ENCODE measurements at places on chromosomes 5 and 9.

- no peak for DNase-seq
Observed at GRCh38 chr5:112200131-112200530, 218.9 kb downstream of the EPB41L4A start.

- DNase-seq, result no peak
Observed at GRCh38 chr9:83081846-83082245, 18.9 kb upstream of the RASEF start.

GRCh38 chr5:154058055-154059038 is 19.6 kb downstream of the MFAP3 start:
- DNase-seq, result no peak

GRCh38 chr9:5931657-5932056 is 41.0 kb downstream of the MLANA start:
- DNase-seq, result no peak

DNA sequence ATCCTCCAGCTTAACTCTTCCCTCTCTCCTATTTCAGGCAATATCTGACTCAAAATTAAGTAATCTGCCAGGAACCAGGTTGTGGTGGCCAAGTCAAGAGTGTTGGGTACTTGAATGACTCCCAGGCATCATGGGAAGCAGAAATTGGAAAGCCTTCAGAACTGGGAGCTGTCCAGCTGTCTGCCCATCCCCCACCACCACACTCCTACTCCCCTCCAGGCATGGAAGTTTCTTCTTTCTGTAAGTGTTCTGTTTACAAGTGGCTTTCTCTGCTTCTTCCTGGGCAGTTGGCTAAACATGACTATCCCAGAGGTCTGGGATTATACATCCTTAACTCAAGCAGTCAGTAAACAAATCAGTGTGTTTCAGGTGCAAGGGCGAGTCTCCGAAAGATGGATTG is 14.6 kb upstream of the PBX3 start:
- no peak for DNase-seq

DNA sequence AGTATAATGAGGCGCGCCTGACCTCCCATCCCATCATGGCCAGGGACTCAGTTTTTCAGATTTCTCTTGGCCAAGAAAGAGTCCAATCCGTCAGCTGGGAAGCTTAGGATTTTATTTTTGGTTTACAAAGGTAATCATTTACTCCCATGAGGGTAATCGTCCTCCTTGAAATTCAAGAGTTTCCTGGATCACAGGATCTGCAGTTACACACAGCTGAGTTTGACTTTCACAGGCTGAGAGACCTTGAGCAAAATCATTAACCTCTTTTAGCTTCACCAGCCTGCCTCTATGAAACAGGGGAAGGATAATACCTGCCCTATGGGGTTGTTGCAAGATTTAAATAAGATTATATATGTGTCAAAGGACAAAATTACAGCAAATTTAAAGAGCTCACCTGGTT is 15.4 kb upstream of the AK3 start:
- no peak for DNase-seq

GRCh38 chr5:96742538-96742937 is 65.2 kb downstream of the ERAP1 start:
- no peak for DNase-seq

DNA sequence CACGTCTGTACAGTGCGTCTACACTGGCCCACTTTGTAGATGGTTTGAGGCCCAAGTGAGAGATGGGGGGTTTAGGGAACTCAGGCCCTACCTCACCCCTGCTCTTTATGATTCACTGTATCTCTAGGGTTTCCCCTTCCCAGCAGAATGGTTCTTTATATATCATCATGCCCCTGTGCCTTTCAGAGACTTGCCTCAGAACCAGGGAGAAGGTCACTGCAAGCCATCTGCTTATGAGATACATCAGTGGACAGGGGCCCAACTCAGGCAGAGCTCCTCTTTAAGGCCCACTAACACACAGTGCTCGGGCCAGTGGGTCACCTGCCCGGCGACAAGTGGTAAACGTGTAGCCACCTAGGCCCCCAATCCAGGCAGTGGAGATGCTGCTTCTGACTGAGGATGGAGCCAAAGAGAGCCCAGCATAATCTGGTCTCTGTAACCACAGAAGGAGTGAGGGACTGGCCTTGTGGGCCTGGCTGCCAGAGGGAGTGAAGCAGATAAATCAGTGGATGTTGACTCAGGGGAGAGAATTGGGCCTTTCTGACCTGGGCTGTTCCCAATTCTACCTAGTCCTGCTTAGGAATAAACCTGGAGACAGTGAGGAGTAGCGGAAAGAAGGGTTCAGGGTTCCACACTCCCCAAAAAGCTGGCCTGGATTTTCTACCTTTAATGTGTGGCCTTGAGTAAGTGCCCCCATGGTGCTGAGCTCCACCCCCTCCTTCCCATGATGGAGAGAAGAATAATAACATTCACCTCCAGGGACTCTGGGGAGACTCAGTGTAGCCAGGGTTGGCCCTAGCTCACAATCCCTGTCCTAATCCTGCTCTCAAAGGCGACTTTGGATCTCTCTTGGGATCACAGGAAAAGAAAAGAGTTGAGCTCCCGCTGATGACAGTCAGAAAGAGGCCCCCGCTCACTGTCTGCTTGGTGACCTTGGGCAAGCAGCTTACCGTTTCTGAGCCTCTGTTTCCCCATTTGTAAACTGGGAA is 2.8 kb upstream of the DUSP1 start:
- no peak for DNase-seq

DNA sequence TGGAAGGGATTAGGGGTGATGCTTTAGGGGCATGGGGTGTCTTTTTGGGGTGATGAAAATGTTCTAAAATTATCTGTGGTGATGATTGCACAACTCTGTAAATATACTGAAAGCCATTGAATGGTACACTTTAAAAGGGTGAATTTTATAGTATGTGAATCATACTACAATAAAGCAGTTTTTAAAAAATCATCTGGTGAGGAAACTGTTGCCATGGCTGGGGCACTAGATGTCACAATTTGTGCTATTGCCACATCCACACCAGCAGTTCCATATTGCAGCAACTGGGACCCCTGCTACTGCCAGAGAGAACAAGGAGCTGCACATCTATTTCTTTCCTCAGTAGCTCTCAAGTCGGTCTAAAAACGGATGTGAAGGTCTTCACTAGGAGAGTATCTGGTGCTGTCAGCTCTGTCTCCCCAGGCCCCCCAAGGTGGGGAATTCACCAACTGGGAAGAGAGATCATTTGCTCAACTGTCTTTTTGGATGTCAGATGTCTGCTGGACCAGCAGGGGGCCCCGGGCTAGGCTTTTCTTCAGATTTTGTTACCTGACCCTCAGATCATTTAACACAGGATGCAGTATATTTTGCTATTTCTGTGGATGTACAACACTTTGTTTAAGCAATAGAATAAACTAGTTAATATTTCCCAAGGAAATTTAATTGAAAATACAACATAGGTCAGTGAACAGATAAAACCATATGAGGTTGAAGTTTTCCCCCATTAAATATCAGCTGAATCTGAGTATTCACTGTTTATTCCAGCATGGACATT is 13.2 kb downstream of the CMYA5 start:
- DNase-seq, result peak; percentile 16

GRCh38 chr5:84290161-84290560 is 94.5 kb downstream of the EDIL3 start:
- DNase-seq, result no peak

- no peak for DNase-seq
Observed at GRCh38 chr9:94805585-94805984, 79.1 kb downstream of the AOPEP start.

DNA sequence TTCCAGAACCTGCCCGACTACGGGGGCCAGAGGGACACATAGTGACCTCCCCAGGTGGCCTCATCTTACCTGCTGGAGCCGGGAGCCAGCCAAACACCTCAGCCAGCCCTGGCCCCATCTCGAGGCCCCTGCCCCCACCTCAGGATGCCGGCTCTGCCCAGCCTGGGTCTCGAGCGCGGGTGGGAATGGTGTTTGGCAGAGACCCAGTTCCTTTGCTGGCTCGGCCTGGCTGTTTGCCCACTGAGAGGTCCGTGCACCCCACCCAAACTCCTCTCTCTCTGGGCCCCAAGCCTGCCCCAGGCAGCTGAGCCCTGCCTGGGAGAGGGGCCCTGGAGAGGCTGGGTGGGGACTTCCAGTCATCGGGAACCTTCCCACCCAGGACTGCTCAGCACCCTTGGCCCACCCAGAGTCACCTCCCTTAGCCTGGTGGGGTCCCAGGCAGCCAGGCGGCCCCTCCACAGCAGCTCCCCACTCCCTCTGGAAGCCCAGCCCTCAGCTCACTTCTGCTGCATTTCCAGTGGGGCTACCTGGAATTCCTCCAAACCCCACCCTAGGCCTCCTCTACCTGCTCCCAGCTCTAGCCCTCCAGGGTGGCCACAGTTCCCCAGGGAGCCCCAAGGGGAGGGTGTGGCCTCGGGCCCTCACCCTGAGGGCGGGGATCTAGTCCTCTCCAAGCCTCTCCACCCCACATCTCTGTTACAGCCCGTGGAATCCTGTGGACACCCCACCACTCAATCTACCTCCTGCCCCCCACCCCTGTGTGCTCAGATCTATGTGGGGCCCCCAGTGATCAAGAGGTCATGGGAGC is 42.4 kb upstream of the UBAC1 start:
- DNase-seq, result no peak

DNA sequence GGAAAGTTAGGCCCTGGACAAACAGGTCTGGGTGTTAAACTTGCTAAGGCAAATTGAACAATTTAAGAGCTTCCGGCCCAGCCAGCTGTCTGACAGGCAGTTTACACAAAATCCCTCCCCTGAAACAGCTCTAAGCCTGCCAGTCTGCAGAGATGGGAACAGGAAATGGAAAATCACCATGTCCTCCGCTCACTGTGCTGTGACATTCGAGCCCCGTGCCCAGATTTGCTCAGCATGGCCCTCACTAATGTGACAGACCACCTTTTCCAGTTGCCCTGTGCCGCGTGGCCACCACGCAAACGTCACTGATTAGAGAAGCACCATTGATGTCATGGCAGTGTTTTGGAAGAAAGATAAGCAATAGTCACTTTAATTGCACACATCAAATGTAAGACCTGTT is 41.0 kb downstream of the CCNJL start:
- DNase-seq, result no peak

DNA sequence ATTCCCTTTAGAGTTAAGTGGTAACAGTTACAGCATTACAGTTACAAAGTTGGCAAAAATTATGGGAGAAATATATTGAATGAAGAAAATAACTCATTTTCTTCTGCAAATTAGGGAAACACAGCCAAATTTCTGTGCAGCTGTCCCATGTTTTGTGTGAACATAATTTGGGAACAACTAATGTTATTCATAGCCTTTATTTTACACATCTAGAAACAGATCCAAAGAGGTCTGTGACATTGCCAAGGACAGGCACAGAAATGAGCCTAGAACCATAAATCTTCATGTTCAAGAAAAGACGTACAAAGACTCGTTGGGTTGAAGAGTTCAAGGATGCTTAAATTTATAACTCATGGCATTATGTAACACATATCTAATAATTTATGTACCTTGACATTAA is 114.1 kb upstream of the TXNDC8 start:
- no peak for DNase-seq

DNA sequence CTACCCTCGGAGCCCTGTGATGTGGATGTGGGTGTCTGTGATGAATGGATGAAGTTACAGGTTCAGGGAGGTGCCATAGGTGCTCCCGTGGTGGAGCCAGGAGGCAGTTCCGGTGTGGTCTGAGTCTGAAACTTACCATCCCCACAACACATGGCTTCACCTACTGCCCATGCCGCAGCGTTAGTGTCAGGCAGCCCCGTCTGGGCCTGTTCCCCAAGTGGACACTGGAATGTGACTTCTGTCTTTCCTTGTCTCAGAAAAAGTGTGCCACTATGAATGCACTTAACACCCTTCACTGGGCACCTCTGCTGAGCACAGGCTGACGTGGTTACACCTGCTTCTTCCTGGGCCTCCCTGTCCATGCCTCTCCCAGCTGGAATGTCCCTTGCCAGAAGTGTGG is 8.6 kb downstream of the ANKRD33B start:
- no peak for DNase-seq

DNA sequence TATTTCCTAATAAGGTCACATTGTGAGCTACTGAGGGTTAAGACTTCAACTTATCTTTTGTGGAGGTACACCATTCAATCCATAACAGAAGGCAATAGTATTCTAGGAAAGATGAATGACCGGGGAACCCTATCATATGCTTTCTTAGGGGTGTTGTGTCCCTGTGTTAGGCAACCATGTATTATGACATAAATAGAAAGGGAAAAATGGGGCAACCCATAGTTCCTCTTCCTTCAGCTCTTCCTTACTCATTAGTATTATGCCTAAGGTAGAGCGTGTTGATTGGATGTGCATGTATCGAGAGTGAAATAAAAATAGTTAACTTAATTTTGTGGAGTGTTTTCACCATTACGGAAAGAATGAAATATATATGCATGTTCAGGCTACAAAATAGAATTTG is 6.0 kb upstream of the CCNJL start:
- no peak for DNase-seq

GRCh38 chr5:148899993-148900392 is 73.6 kb downstream of the ADRB2 start:
- DNase-seq, result no peak

GRCh38 chr9:133691191-133691590 is 47.0 kb downstream of the SARDH start:
- DNase-seq, result no peak

DNA sequence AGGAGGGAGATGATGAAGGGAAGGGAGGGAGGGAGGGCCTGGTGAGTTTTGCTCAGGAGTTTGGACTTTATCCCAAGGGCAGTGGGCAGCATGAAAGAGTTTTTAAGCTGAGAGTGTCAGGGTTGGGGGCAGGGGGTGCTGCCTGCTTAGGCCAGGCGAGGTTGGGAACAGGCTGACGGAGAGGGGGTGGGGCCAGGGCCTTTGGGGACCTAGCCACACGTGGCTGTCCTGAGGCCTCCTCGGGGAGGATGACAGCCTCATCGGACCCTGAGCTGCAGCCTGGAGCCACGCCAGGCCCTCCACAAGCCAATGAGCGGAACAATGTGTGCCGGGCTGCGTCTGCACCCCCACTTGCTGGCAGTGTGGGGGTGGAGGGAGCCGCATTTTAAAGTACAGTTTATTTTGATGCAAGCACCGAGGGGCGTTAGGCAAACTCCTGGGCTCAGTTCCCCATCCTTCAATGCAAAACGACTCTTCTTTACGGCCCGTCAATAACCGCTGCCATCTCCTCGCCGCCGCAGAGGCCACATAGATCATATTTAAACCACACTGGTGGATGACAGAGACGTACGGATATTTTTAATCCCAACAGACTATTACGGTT is 5.3 kb upstream of the RXRA start:
- DNase-seq, result no peak

DNA sequence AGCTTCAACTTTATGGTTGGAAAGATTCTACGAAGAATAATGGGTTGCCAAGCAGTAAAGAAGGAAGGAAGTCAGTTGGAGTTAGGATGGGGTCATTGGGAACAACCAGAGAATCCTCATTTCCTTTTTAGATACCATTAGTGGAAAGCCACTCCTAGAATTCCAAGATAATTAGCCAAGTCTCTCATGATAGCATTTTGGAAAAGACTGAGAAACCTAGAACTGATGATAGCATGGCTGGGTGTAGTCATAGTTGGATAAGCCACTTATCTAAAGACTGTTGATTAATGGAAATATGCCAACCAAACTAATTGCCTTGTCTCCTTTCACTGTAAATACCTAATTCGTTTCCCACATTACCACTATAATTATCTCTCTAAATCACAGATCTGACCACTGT is 377.0 kb downstream of the GLIS3 start:
- no peak for DNase-seq

Measured in stimulated activated CD4-positive, alpha-beta T cell treated with anti-CD3 and anti-CD28 coated beads, Interleukin-15, amount 100 ng/mL, for 1 hour (primary cell).